HFFc6 (cell line): ENCODE measurements at places on chromosomes 4 and X. TPM values are rescaled to one million over a fixed set of nuclear protein-coding genes. Genes with fewer than 3 reads are reported as not detected.

Gene ZFP42
- not detected in 3 replicates for total RNA-seq

GRCh38 chr4:82848706-82849105, 42.2 kb downstream of the SEC31A start:
- DNase-seq, result no peak

GRCh38 chrX:96771486-96771885, 86.8 kb downstream of the DIAPH2 start:
- DNase-seq, result no peak

- no peak for DNase-seq
Measured at GRCh38 chrX:125782184-125782583, 383.9 kb downstream of the DCAF12L2 start.

GRCh38 chrX:72399816-72400215, 94.1 kb upstream of the CITED1 start:
- no peak for DNase-seq

DNA sequence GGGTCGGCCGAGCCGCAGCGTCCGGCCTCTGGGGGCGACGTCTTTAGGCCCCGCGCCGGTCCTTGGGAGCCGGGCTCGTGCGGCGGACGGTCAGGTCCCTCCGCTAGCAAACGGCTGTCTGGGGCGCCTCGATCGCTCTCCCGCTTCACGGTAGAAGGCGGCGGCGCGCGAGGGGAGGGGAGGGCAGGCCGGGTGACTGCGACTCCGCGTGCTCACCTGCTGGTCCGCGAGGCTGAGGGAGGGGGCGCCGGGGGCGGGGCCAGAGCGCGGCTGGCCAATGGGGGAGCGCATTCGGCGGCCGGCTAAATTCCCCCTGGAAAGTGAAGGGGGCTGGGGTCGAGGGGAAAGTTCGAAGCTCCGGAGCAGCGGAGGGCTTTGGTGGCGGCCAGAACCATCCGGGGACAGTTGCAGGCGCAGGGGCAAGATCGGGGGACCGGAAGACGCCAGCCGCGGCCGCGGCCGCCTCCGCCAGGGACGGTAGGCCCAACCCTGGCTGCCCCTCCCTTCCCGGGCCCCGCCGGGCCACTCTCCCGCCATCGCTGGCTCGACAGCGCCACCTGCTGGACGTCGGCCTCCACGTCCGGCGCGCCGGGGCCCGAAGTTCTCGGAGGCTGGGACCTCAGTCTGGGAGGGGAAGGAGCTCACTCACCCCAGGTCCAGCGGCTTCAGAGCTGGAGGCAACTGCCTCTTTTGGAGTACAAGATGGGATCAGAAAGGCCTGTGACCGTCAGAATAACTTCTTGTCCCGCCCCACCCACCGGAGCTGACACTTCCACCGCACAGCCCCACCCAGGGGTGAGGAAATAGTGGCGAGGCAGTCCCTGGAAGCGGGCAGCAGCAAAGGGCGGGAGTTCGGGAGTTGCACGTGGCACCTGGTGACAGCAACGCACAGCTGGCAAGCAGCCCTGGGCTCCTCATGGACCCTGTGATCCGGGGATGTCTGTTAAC, 49.9 kb downstream of the ELF4 start:
- DNase-seq, result peak; percentile 35

DNA sequence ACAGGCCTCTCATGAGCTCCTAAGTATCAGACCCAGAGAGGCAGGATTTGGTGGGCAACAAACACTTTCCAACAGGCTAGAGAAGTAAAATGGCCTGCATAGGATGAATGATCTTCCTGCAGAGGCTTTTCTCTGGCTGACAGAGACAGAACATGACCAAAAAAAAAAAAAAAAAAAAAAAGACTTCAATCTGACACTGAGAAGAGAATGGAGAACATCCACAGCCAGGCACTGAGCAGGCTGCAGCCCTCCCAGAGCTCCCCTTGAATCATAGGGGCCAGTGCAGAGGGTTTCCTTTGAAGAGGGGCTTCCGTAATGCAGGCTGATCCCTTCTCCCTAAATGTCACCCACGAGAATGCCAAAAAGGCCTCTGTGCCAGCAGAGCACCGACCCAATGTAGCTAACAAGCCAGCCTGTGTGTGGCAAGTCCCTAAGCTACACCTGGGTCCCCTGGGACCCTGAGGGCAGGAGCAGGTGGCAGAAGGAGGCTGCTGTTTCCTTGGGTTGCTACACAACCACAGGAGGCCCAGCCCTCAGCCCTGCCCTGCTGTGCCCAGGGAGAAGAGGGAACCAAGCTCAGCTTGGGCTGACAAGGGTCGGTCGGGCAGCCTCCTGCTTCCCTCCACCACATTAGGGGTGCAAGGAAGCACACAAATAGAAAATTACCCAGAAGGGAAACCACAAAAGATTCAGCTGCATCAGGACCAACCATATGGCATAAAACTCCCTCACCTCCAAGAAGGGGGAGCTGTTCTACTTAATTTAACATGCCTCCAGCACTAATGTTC, 55.6 kb downstream of the MAP7D2 start:
- no peak for DNase-seq

- peak; percentile 30 for DNase-seq
Measured at GRCh38 chrX:112642349-112642748, 37.4 kb downstream of the LHFPL1 start.

DNA sequence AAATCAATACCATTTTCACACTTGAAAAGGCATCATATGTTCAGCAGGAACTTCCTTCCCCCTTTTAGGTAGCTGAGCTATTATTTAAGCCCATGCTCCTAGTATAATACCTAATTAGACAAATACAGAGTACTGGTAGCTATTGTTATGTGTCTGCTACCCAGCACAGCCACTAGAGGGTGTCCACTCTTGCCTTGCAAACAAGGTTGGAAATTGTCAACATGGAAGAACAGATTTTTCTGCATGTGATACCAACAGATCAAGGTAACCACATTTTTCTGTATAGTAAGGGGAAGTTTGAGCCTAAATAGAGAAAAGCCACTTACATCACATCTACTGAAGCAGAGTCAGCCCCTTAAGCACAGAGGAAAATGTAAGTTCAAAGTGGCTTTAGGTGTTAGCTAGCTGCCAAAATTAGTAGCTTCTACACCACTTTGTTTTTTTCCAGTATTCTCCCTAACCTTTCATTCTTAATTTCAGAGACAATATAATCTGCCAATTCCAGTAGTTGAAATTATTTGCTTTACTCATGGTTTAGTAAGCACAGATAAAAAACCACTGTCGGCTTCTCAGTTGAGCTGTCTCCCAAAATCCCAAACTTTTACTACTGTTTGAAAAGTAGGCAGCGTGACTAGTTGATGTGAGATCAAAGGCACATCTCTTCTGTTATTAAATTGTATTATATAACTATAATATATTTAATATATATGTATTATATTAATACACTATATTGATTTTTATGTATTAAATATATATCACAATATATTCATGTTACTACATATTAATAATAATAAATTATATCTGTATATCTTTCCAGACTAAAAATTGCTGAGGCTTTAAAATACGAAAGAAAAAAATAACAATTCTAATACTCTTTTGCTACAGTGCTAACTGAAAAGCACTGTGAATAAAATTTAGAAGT, 38.2 kb downstream of the EDNRA start:
- peak; percentile 73 for DNase-seq

Gene BGN
- 334 to 397 TPM (median 362 TPM) in 3 replicates for total RNA-seq

DNA sequence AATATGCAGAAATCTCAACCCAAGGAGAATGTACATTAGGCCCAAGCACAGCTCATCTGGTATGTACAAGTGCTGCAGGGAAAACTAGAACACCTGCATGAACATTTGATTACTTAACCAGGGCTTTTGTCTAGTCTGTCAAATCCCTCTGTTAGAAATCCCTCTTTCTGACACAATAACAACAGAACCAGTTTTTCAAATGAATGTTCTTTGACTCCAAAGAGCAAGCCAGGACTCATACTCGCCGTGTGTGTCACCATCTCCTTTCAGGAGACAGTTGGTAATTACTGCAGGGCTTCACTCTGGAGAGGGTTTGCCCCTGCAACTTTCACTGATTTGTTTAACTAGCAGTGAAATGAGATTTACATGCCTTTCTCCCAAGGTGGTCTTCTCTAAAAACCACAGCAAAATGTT, 143.0 kb upstream of the FAM241A start:
- no peak for DNase-seq

DNA sequence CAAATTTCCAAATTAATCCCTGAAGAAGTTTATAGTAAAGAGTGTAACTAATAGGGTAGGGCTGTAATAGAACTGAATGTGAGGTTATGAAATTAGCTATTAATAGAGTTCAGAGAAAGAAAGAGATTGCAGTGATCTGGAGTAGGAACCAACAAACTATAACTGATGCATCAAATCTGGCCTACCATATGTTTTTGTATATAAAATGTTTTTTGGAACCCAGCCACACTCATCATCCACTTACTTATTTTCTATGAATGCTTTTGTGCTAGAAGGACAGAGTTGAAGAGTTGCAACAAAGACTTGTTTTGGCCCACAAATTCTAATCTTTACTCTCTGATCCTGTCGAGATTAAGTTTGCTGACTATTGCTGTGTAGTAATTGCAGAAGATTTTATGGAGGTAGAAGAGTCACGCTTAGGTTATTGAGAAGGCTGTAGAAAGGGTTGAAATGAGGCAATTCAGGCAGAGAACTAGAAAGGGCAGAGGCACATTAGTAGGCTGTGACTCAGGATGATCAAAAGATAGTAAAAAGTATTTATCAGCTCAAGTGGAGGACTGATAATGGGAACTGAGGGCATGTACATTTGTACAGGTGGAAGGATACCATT, 298.7 kb upstream of the EMCN start:
- peak; percentile 35 for DNase-seq

DNA sequence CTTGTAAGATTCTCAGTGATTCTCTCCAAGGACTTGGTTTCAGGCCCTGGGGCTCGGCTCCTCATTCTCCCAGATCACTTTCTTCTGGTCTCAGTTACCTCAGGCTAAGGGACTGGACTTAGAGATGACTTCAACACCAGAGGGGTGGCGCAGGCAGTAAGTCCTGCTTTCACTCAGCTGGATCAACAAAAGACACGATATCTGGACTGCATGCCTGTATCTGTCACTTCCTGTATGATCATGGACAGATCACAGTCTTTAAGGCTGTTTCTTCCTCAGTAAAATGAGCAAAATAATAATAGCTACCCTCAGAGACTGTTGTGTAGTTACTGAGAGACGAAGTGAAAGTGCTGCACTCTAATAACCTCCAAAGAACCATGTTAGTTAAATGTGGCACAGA, 19.5 kb upstream of the CXCR3 start:
- DNase-seq, result peak; percentile 35

Gene CXCL5
- total RNA-seq, result 0.15 to 0.24 TPM in 2 of 3 replicates, not detected in the other

Gene TCP11X2
- total RNA-seq, result not detected in 3 replicates

DNA sequence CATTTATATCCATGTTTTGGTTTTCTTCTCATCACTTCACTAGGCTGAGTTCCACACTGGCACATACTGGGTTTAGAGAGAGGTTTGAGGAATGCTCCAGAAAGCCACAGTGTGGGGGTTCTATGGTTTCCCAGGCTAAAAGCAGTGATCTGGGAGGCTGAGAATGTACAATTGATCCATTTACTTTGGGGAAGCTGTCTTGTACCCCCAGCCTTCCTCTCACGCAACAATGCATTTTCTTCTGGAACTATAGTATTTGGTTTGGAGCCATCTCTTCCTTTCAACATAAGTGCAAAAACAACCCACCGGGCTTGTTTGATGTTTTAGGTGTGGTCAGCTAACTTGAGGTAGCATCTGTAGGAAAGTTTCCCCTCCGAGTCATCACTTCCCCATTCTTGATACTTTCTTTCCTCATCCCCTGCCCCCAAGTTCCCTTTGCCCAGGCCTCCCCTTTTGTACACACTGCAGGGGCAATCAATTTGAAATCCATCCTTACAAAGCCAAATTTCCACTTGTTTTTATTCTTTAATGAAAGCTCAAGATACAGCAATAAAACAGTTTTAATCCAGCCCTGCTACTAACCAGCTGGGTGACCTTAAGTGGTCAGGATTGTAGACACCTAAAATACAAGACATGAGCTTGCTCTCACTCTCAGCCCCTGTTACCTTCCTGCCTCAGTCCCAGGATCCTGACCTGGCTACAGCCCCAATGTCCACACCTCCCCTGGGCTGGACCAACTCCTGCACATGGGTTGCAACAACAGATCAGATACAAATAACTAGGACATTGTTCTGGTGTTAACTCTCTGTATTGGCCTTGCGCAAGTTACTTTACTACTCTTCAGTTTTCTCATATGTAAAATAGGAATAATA, 109.2 kb downstream of the FHDC1 start:
- DNase-seq, result no peak

Gene TRIM75
- total RNA-seq, result not detected in 3 replicates

Gene GBA3
- total RNA-seq, result not detected in 3 replicates

Gene SPANXN3
- not detected in 3 replicates for total RNA-seq

Gene WDR45
- total RNA-seq, result 39.3 to 52.4 TPM (median 39.5 TPM) in 3 replicates

Gene RHOXF1
- not detected in 3 replicates for total RNA-seq

Gene CXCL1
- total RNA-seq, result 1.1 and 3.9 TPM in 2 replicates

- no peak for DNase-seq
Measured at GRCh38 chr4:82038936-82039335, 334.9 kb downstream of the HNRNPD start.

GRCh38 chr4:38785901-38786402, 3.2 kb upstream of the TLR10 start:
- no peak for DNase-seq

Gene ARHGAP10
- 31.1 to 36.7 TPM (median 31.3 TPM) in 3 replicates for total RNA-seq

Gene RS1
- total RNA-seq, result not detected in 3 replicates

DNA sequence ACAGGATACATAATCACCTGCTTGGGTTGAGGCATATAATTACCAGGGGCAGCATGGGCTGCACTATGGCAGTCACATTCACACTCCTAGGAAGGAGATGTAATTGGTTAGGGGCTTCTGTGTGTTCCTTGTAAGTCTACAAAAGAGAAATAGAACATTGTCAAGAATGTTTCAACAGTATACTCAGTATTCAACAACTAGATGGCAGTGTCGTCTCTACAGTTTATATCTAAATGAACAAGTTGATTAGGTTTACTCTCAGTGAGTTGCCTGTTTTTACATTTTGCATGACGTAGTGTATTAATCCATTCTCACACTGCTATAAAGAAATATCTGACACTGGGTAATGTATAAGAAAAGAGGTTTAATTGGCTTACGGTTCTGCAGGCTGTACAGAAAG, 50.5 kb upstream of the RAB33B start:
- no peak for DNase-seq

GRCh38 chr4:150072906-150073714, 5.1 kb upstream of the DCLK2 start:
- DNase-seq, result peak; percentile 92

DNA sequence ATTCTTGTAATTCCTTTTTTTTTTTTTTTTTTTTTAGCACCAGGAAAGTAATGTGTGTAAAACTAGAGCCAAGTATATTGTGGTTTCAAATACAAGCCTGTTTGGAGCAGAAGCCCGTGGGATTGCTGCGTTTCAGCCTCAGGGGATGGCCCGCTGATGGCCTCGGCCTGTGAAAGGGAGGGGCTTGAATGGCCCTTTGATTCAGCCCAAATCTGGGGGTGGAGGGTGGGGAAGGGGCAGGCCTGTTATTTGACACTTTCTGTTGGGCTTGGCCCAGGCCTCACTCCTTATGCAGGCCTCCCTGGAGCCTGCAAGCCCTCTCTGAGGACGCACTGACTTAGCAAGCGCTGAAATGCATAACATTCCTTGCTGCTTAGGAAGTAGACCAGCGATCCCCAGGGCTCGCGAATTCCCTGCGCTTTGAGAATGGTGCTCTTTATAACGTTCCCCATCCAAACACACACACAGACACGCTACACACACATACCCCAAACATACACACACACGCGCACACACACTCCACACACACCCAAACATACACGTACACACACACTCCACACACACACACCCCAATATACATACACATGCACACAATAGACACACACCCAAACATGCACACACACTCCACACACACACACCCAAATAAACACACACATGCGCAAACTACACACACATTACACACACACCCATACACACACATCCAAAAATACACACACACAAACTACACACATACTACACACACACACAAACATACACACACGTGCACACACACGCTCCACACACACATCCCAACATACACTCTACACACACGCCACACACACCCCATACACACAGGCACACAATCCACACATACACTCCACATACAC, 29.6 kb downstream of the TLR10 start:
- peak; percentile 96 for DNase-seq
